ENCODE measurements at places on chromosomes 5 and 9.

- no peak for DNase-seq
These were observed 260.6 kb upstream of the ANKRD55 start for GRCh38 chr5:56493766-56494165.

GRCh38 chr5:107570181-107570580, 100.6 kb downstream of the EFNA5 start:
- DNase-seq: no peak

DNA sequence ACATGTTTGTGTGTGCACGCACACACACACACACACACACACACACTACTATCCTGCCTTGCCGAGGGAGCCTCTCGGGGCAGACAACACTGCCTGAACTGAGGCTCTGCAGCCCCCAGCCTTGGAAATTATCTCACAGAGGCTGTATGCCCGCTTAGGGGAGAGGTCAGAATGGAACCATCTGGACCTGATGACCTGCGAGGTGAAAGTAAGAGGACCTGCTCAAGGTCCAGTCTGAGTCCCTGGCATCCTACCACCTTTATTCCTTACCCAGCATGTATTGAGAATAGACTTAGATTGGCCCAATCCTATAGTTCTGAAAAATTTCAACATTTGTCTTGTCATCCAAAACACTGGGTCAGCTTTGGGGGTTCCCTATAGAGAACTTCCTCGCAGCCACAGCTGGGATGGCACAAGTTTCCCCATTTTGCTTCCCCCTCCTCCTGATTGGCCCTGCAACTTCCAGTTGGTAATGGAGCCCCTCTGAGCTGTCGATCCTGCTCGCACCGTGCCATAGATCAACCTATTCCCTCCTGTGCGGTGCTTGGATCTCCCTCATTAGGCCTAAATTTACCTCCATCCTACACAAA, 10.2 kb downstream of the MVB12B start:
- DNase-seq: no peak

GRCh38 chr5:59786334-59786805, 107.2 kb downstream of the PDE4D start:
- DNase-seq: no peak

GRCh38 chr5:43601454-43602260, 1.3 kb upstream of the NNT start:
- DNase-seq: no peak

- DNase-seq: no peak
These were observed 284.3 kb upstream of the DAB2 start for GRCh38 chr5:39709032-39709431.

DNA sequence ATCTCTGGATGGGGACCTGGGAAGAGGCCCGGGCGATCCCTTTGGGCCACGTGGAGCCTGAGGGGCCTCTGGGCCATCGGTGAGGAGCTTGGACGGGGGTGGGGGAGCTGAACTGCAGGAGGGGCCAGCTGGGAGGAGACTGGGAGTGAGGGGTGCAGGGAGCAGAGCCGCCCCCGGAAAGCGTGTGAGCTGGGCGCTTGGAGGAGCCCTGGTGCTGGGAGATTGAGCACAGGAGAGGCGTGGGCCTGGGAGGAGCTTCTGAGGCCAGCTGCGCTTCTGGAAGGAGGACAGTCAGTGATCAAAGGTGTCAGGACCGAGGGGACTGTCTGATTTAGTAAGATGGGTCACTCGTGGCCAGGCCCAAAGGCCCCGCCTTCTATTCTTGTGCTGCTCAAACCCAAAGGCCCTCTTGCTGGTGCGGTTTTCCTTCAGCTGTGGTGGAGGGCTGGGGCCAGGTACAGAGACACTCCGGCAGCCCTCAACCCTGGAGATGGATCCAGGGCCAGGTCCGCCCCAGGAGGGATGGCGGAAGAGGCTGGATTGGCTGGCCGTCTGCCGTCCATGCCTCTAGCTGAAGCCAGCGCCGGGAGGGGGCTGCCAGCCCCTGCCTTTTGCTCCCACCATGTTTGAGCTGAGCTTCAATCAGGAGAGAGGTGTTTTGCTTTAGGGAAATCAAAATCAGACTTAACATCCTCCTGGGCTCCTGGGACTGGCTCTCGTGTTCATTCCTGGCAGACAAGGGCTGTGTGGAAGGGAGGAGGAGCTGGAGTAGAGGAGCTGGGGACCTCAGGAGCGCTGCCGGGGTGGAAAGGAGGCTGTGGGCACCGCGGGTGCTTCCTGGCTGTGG, 21.6 kb downstream of the NCS1 start:
- no peak for DNase-seq

DNA sequence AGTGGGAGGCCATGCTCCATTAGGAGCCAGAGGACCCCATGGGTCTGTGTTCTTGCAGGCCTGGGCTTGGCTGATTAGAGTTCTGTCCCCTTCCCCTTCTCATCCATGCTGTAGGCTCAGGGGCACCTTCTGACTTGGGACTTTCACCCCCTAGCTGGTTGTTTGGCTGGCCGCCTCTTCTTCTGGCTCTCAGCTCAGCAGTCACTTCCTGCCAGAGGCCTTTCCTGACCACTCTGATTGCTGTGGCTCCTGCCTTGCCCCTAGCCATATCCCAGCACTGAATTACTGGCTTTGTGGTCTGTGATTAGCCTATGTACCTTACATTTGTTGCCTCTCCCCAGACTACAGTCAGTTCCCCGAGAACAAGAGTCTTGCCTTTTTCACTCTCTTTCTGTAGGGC, 14.6 kb downstream of the ENTREP1 start:
- DNase-seq: no peak

- no peak for DNase-seq
These were observed 14.9 kb downstream of the DNLZ start for GRCh38 chr9:136348691-136349090.
